ENCODE measurements at places on chromosomes 13 and 19. TPM values are rescaled to one million over a fixed set of nuclear protein-coding genes. Genes with fewer than 3 reads are reported as not detected.

DNA sequence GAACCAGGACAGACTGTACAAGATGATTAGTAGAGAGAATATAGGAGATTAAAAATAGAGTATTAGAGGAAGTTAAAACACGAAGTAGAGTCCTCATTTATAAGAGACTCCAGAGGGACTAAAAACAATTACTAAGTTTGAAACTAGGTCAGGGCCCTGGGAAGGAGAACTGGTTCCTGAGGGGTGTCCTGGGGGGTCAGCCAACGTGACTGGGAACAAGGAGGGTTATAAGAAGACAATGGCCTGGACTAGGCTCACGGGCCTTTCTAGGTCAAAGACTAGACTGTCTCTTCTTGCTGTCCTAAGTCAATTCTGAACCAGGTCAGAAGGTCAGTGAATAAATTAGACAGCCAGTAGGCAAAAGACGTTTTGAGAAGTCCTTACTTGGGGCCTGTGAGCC, 165.3 kb downstream of the IER2 start:
- no peak for DNase-seq

Gene IL17D
- 10.9 TPM for polyA plus RNA-seq

DNA sequence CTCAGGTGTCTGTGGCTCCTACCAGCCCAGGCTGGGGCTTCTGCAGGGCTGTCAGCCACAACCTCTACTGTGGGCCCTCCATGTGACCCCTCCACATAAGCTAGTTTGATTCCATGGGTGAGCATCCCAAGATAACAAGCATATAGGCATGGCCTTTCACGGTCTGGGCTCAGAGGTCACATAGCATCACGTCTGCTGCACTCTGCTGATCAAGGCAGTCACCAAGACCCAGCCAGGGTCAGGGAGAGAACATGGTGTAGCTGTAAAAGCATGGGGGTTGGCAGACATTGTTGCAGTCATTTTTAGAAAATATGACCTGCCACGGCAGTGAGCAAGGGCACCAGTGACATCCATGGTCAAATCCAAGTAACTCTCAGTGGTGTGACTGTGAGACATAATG, 698.8 kb downstream of the UQCRFS1 start:
- no peak for DNase-seq

DNA sequence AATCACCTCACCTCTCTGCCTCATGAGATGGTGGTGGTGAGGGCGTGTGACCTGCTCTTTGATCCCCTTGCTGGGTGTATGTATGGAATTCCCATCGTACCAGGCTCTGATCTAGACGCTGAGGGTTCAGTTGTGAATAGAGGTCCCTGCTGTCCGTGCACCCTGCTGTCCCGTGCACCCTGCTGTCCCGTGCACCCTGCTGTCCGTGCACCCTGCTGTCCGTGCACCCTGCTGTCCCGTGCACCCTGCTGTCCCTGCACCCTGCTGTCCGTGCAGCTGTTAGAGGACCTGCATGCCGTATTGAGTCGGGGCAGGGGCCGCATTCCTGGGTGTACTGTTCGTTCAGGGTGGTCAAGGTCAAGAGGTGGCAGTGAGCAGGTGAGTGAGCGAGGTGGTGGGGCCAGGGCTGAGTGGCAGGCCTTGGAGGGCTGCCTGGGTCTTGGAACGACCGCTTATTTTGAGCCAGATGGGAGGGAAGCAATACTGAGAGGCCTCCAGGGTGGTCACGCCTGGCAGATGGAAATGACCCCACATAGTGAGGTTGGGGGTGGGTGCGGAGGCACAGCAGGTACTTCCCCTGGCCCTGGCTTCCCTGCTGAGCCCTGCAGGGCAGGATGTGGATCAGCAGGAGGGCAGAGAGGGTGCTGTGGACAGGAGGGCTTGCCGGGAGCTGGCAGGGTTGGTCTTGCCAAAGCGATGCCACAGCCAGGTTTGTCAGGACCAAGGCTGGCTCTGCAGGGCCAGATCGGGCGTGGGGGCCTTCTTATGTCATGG, 4.6 kb upstream of the EPN1 start:
- DNase-seq, result no peak

DNA sequence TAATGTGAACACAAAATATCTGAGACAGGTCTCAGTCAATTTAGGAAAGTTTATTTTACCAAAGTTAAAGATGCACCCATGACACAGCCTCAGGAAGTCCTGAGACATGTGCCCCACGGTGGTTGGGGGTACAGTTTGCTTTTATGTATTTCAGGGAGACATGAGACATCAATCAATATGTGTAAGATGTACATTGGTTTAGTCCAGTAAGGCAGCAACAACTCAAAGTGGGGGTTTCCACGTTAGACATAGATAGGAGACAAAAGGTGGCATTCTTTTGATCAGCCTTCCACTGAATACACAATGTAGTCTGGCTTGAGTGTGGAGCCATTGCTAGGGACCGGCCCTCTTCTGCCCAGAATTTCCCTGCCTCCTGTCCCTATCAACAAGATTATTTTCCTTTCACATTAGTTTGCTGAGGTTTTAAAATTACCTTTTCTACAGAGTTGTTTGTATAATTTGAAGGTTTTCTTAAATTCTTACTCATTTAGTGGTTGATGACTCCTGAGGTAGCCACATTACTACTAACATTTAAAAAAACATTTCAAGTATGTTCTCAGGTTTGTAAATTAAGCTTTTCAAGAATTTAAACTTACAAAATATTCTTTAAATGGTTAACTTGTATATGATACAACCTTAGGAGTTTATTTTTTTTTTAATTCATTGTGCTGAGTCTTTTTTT, 33.2 kb downstream of the RNASEH2B start:
- DNase-seq, result no peak

Gene IQCN
- 5.9 TPM for polyA plus RNA-seq

DNA sequence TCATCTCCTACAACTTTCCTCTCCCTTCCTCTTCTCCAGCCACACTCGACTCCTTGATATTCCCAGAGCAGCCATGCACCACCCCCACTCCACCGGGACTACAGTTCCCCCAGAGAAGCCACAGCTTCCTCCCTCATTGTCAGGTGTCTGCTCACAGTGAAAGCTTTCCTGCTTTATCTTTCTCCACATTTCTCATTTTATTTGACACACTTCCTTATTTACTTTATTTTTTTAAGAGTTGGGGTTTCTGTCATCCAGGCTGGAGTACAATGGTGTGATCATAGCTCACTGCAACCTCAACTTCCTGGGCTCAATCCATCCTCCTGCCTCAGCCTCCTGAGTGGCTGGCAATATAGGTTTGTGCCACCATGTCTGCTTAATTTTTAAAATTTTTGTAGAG, 464.6 kb downstream of the MYO16 start:
- DNase-seq, result no peak

DNA sequence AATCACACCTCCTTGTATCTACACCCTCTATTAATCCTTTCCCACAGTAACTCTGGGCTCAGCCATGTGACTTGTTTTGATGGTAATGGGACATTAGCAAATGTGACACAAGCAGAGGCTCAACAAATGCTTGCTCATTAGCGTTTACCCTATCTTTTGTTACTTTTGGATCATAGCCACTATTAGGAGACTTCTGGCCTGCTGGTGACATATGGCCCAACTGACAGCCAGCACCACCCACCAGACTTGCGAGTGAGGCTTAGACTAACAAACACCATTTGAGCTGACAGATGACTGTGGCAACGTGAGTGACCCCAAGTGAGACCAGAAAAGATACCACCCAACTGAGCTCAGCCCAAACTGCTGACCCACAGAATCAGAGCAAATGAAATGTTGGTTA, 154.1 kb downstream of the OLFM4 start:
- no peak for DNase-seq

GRCh38 chr13:98992355-98992754, 14.5 kb upstream of the DOCK9 start:
- no peak for DNase-seq

DNA sequence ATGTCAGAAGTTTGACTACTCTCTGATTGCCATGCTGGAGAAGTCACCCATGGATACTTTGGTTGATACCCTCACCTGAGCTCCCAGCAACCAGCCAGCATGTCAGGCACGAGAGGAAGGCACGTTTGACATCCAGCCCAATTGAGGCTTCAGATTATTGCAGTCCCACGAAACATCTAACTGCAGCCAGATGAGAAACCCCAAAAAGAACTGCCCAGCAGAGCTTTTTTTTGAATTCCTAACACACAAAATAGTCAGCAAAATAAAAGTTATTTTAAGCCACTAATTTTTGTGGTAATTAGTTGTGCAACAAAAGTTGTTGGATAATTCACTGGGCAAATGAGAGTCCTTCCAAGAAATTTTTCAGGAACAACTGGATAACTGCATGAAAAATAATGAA, 259.0 kb downstream of the LMO7 start:
- no peak for DNase-seq

- no peak for DNase-seq
Measured at GRCh38 chr19:29531458-29532025, 5.7 kb downstream of the VSTM2B start.

DNA sequence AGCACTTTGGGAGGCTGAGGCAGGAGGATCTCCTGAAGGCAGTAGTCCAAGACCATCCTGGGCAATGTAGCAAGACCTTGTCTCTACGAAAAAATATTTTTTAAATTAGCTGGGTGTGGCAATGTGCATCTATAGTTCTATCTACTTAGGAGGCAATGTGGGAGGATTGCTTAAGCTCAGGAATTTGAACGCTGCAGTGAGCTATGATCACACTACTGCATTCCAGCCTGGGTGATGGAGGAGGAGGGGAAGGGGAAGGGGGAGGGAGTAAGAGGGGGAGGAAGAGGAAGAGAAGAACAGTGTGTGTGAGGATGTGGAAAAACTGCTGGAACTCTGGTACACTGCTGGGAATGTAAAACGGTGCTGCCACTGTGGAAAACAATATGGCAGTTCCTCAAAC, 9.2 kb upstream of the CLIP3 start:
- no peak for DNase-seq

GRCh38 chr19:13301627-13302334, 151.6 kb downstream of the IER2 start:
- DNase-seq, result no peak

Gene ADPRHL1
- 4.1 TPM for polyA plus RNA-seq

DNA sequence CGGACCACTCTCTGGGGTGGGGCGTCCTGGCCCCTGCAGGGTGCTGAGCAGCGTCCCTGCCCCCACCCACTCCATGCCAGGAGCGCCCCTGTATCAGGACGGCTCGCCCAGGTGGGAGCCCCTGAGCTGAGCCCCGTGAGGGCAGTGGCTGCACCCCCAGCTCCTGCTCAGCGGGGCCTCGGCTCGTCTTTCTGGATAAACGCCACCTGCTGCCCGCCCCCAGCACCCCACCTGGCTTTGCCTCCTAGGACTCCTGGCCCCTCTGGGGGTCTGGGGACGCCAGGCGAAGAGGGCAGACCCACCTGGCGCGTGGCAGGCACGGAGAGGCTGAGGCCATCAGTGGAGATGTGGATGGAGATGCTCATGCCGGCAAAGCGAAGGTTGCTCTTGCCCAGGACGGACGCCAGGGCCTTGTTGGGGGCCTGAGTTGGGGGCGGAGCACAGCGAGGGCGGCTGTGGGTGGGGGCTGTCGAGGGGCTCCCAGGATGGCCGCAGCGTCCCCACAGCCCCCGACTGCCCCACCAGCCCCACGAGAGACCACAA, 22.3 kb downstream of the SHC2 start:
- no peak for DNase-seq

DNA sequence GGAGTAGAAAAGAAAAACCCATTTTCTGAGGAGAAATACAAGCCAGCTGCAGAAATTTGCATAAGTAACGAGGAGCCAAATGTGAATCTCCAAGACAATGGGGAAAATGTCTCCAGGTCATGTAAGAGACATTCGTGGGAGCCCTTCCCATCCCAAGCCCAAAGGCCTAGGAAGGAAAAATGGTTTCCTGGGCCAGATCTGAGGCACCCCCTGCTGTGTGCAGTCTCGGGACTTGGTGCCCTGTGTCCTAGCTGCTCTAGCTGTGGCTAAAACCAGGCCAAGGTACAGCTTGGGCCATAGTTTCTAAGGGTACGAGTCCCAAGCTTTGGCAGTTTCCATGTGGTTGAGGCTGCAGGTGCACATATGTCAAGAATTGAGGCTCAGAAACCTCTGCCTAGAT, 444.9 kb downstream of the PCDH20 start:
- no peak for DNase-seq

DNA sequence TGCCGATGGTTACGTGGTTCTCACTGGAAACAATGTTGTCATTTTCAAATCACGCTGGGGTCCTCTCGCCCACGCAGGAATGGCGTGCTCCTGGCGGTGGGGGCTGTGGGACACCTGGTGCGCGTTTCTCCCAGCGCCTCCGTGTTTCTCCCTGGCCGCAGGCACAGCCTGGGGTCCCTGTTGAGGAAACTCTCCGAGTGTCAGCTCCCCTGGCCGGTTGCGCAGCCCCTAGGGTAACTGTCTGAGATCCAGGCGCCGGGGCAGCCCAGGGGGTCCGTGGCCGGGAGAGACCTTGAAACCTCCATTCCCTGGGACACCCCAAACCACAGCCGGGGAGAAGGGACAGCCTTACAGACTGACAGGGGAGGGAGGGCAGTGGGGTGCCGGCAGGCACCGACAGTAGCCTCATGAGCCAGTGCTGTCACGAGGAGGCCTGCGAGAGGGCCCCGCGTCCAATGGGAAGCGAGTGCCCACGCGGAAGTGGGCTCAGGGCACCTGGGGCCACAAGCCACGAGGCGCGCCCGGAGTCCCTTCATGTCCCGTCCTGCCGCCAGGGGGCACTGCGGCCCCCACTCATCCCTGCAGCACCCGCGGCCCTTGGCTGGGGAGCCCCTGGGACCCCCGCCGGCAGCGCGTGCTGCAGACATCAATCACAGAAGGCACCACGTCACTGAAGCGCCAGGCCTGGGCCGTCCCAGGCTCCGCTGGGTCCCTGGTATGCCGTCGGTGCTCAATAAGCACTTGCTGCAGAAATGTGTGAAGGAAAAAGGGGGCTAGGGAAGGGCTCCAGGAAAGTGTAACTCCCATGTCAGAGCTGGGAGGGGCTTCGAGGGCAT, 9.5 kb downstream of the ADAMTSL5 start:
- DNase-seq, result no peak

GRCh38 chr19:35027851-35028599, 2.2 kb upstream of the SCN1B start:
- no peak for DNase-seq

DNA sequence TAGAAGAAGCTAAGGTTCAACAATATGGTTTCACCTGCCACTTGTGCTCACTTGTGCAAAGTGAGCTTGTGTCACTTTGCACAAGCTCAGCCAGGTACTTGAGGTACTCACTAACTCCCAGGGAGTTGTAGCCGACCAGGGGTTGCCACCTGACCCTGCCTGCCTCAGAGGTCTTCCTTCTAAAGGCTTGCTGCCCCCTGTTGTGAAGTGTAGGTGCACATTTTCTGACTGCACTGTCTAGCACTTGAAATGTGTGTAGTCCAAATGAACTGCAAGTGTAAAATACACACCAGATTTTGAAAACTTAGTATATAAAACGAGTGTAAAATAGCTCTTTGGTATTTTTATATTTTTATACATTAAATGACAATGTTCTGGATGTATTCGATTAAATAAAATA, 230.8 kb downstream of the DLEU7 start:
- no peak for DNase-seq

- DNase-seq, result no peak
Measured at GRCh38 chr19:58091251-58091995, 6.6 kb downstream of the ZSCAN18 start.

GRCh38 chr19:48391100-48392005, at the start of gene KDELR1:
Gene KDELR1, minus strand, starts transcription at chr19:48391551. Its CDS starts 193 bp downstream, at chr19:48391358.
- no peak for DNase-seq

GRCh38 chr19:18878058-18878797, 17.7 kb downstream of the CERS1 start:
- no peak for DNase-seq

Data from right renal pelvis (tissue), 4 donors.